ENCODE measurements at places on chromosomes 7 and 10.

GRCh38 chr7:109158246-109158645 is 588.6 kb downstream of the DNAJB9 start:
- DNase-seq = peak; percentile 39

GRCh38 chr7:23277359-23277989 is 21.7 kb upstream of the MALSU1 start:
- no peak for DNase-seq

GRCh38 chr10:90288391-90288933 is 569.4 kb downstream of the HTR7 start:
- DNase-seq = peak; percentile 22

GRCh38 chr7:124390301-124390700 is 357.4 kb upstream of the TMEM229A start:
- DNase-seq = no peak

GRCh38 chr10:89055159-89055558 is 64.6 kb downstream of the FAS start:
- DNase-seq = no peak

GRCh38 chr7:80843018-80843677 is 75.7 kb downstream of the SEMA3C start:
- no peak for DNase-seq

DNA sequence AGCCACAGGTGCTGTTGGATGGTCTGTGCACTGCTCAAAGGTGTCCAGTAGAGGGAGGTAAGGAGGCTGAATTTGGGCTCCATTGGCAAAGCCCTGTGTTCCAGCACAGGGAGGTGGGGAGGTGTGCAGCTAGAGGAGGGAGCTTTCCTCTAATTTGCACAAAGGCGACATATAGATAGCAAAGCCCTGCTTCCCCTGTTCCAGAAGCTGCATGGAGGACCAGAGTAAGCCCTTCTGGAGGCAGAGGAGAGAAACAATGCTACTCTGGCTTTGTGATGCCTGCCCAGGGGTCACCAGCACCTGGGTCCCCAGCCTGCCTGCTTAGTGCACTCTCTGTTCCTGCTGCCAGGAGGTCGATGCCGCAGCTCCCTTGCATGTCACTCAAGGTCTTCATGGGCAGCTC is 3.4 kb upstream of the ARHGAP22 start:
- DNase-seq = no peak

DNA sequence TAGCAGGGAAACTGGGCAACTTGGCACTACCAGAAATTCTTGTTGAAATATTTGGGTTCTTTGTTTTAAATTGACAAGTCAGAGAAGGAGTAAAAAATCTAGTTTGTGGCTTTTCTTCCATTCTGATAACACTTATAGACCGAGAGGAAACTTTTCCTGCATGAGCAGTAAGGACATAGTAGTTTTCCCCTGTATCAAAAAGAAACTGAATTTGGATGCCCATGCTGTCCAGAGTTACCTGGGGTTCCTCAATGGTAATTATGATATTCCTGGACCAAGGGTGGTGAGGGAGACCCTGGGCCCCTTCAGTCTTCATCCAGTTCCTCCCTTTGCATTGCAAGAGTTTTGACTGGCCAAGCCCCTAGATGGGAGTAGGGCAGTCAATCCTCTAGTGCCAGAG is 19.9 kb upstream of the STEAP2 start:
- no peak for DNase-seq

DNA sequence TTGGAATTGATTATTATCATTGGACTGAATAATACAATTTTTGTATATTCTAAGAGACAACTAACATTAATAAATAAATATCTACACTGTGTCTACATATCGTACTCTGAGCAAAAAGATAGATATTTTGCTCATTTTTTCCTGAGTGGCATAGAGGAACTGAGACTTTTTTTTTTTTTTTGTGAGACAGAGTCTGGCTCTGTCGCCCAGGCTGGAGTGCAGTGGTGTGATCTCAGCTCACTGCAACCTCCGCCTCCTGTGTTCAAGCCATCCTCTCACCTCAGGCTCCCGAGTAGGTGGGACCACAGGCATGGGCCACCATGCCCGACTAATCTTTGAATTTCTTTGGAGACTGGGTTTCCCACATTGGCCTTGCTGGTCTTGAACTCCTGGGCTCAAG is 14.0 kb downstream of the KMT2E start:
- DNase-seq = no peak

GRCh38 chr7:50446542-50446960 is 3.6 kb downstream of the FIGNL1 start:
- DNase-seq = no peak

- peak; percentile 70 for DNase-seq
Measured at GRCh38 chr7:322111-322671, 32.2 kb downstream of the FOXL3 start.

DNA sequence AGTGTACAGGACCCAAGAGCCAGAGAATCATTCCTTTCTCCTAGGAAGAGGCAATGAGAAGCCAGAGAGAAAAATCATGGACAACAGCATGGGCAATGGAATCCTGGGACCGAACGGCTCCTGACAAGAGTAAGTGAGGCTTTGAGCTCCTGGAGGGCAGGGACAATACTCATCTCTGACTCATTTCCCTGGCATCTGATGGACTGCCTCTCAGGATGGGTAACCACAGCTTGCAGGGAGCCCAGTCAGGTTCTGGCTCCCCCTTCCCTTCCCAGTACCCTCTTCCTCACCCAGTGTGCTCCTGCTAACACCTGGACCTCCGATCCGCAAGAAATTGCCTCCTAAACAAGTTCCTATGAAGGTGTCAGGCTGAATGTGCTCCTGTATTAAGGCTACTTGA is 51.2 kb upstream of the SORCS3 start:
- no peak for DNase-seq

DNA sequence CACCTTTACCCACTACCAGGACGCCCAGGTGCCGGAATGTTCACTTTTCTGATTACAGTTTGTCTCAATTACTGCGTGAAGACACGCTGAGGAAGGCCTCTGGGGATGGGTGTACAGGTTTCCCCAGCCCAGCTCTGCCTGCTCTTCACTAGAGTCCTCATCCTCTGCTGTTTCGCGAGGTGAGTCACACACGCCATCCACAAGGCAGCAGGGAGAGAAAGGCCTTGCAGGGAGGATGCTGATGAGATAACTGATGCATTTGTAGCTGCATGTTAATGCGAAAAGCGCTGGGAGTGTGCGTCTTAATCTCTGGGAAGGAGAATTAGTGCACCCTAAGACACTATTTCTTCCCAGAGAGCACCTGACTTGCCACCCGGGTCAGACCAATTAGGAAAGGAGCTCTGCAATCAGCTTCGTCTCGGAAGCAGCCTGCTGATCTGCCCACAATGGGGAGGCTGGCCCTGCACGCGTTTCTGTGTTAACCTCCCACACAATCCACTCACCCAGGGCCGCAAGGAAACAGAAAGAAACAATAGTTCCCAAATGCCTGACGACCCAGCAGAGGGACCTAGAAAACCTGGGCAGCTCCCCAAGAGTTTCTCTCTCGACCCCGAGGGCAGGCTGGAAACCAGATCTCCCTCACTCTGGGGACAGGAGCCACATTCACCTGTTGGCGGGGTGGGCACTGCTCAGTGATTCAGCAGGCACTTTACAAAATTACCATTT is 578.7 kb downstream of the GLRX3 start:
- no peak for DNase-seq

DNA sequence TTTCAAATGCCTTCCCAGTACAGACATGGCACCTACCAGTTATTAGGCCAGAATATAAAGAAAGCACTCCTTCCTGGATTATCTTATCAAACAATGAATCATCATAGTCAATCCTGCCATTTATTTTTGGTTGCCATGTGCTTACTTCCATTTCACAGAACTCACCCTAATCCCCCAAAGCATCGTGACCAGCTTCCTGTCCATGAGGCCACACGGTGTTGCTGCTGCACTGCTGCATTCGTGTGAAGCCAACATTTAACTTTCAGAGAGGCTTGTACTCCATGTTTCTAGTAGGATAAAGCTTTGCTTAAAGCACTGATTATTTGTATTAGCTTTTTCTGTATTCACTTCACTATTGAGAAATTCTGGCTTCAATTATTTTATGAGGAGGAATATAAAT is 14.4 kb downstream of the COL28A1 start:
- no peak for DNase-seq

- DNase-seq = no peak
Measured at GRCh38 chr10:58772758-58773157, 260.1 kb downstream of the BICC1 start.

DNA sequence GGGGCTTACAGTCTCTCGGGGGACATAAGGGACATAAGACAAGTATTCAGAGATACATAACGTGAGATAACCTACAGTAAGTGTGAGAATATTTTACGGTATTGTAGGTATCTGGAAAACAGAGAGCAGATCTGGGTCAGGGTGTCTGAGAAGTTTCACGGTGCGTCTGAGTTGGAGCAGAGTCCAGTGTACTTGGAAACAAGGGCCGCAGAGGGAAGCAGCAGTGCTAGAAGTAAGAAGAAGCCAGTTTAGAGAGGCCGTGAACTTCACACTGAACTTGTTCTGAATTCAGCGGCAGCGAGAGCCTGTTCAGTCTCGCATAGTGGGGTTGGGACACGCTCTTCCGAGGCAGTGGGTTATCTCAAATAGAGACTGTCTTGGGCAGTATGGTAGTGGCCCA is 85.5 kb downstream of the TAF3 start:
- DNase-seq = no peak

- no peak for DNase-seq
Measured at GRCh38 chr10:52485462-52485861, 171.4 kb downstream of the DKK1 start.

DNA sequence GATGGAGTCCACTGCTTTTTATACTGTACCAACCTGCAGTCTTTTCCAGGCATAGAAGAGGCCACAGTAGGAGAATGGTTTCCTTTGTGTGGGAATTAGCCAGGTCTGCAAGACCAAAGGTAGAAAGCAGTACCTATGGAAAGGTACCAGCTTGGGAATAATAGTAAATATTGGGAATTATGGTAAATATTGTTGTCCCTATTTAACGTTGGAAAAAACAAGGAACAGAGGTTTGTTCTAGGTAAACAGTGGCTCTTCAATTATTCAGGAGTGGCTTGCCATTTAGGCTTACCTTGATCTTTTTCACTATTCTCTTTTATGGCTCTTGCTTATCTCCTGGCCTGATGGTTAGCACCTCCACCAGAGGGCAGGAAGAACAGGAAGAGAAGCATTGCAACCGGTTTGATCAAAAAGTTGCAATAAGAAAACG is 43.9 kb upstream of the GSAP start:
- DNase-seq = no peak

GRCh38 chr7:152341039-152341913 is 94.5 kb downstream of the KMT2C start:
- no peak for DNase-seq

DNA sequence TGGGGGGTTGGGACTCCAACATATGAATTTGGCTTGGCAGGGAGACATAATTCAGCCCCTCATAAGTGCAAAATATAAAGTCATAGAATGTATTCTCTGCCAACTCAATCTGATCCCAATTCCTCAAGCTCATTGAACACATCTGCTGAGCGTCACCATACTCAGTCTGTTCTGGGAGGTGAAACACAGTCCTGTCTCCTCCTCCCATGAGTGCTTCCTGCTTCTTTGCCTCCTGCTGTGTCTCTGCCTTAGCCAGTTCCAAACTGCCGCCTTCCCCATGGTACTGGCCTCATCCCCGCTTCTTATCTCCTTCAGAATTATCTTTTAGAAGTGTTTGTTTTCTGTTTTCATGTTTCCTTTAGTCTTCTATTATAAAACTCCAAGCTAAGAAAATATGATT is 365.5 kb downstream of the TNS3 start:
- DNase-seq = no peak

DNA sequence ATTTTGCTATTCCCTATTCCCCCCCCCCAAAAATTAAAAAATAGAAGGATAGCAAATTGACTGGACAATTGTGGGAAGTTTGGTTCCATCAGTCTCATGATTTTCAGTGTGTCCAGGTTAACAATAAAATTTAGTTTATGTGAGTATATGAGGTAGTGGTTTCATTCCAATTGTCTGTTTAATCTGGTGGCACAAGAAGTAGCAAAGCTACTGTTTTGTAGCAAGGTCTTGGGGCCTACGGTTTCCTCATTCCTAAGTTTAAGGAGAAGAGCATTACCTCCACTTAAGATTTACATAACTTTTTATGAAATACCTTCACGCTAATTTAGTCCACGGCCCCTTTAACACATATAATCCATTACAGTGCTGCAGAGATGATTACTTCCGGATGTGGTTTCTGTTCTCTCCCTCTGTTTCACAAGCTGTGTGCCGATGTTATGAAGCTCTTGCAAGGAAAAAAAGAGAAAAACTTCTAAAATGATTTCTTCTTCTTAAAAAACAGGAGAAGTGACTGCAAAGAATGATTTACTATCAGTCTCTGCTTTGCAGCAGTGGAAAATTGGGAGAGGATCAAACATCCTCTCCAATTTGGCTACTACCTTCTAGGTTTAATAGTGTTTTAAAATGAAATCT is 32.7 kb upstream of the NPVF start:
- peak; percentile 55 for DNase-seq

DNA sequence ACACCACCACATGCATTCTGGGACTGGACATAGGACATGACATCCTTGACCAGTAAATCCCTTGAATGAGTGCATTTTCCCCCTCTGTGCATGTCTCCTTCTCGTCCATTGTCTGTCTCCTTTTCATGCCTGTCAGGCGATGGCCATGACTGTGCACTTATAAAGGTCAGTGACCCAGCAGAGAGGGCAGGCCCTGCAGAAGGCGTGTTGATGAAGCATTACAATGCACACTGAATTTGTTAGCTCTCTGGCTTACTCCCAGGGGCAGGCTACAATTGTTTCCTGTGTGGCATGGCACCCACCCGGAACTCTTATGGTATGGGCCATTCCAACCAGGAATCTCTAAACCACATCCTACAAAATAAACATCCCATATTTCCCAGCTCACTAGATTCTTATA is 71.1 kb downstream of the SAMD9 start:
- DNase-seq = no peak

- no peak for DNase-seq
Measured at GRCh38 chr10:60937784-60938654, 6.0 kb downstream of the RHOBTB1 start.

- no peak for DNase-seq
Measured at GRCh38 chr10:17001297-17001744, 128.3 kb downstream of the CUBN start.

DNA sequence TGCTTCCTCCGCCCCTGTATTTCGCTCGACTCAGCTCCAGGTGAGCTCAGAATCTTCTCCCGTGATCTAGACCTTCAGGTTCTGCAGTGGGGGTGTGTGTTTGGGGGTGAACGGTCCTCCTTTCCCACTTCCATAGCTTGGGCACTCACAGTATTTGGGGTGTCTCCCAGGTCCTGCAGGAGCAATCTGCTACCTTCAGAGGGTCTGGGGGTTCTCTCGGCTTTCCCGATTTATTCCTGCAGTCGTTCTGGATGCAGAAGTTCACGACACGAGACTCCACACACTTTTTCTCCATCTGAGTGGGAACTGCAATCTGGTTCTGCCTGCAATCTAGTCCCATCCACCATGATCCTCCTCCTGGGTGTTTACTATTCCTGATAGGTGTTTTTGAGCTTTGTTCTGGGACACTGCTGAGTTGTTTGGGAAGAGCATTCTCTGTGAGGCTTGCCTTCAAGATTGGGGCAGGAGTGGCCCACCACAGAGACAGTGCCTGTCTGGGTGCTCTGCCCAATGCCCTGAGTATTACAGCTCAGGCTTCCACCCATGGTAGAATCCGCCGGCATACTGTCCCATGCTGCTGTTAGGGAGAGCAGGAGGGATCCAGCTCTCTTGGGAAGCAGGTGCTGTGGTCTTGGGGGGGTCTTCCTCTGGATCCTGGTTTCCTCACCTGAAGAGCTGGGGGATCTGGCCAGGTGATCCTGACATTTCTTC is 29.8 kb downstream of the JAKMIP3 start:
- no peak for DNase-seq

- DNase-seq = no peak
Measured at GRCh38 chr7:43039346-43039745, 73.1 kb upstream of the HECW1 start.

- no peak for DNase-seq
Measured at GRCh38 chr10:129059977-129060376, 407.1 kb upstream of the MGMT start.

Data from right hindlimb (tissue), 1 donor.